ENCODE measurements at places on chromosomes 12 and 14. TPM values are rescaled to one million over a fixed set of nuclear protein-coding genes. Genes with fewer than 3 reads are reported as not detected.

The REP15 gene
- 2.0 TPM for total RNA-seq

The LRFN5 gene
- 1.4 TPM for total RNA-seq

The B4GALNT1 gene
- total RNA-seq = 2.9 TPM

The POTEG gene
- not detected for total RNA-seq

The NOS1 gene
- 0.05 TPM for total RNA-seq

The B4GALNT3 gene
- total RNA-seq = 0.44 TPM

The PGF gene
- total RNA-seq = 529 TPM

The MUCL1 gene
- not detected for total RNA-seq

The CD69 gene
- 32.5 TPM for total RNA-seq

The MYBPC1 gene
- not detected for total RNA-seq

The NGB gene
- not detected for total RNA-seq

The PLA2G1B gene
- not detected for total RNA-seq
